GM18507 (cell line): ENCODE measurements at places on chromosomes 7 and 10.

- no peak for DNase-seq
Measured at GRCh38 chr7:15524077-15524476, 37.7 kb downstream of the AGMO start.

DNA sequence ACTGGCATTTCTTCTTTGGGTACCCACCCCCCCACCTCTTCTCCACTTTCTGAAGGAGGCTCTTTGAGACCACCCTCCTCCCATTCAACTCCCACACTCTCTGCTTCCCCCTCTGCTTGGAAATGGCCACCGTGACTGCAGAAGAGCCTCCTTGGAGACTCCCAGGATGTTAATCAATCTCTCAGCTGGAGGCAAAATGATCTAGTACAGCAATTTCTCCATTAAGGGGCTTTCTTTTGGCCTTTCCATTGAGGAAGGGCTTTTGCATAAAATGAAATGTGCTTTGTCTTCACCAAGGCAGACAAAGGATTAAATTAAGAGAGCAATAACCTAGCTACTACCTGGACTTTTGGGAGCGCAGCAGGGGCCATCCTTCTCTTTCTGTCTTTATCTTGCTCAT lies 26.1 kb downstream of the CDHR3 start:
- DNase-seq: no peak

DNA sequence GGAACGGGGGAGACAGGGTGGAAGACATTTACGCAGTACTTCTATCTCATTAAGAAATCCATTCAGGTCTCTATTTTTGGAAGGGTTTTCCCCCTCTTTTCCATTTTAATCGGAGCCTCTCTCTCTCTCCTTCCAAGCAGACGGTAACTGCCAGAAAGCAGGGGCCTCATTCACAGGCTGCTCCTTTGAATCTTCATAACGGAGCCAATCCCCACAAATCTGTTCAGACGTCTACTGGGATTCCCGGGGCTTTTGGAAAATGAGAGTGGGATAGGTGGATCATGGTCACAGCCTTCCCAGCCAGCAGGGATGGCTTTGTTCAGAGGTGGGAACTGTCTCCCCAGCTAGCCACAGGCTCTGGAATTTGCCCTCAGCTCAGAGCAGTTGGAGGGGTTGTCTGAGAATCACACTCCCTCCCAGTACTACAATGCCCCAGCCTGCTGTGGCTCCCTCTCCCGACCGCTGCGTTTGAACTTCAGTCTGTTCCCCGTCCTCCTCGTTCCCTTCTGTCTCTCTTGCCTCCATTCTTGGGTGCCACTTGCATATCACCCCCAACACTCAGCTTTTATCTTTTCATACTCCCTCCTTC lies 413.6 kb downstream of the PLXNA4 start:
- no peak for DNase-seq

- no peak for DNase-seq
Measured at GRCh38 chr7:22802426-22802825, 20.2 kb downstream of the TOMM7 start.

GRCh38 chr7:44967571-44968446 lies 11.0 kb downstream of the MYO1G start:
- DNase-seq: no peak

DNA sequence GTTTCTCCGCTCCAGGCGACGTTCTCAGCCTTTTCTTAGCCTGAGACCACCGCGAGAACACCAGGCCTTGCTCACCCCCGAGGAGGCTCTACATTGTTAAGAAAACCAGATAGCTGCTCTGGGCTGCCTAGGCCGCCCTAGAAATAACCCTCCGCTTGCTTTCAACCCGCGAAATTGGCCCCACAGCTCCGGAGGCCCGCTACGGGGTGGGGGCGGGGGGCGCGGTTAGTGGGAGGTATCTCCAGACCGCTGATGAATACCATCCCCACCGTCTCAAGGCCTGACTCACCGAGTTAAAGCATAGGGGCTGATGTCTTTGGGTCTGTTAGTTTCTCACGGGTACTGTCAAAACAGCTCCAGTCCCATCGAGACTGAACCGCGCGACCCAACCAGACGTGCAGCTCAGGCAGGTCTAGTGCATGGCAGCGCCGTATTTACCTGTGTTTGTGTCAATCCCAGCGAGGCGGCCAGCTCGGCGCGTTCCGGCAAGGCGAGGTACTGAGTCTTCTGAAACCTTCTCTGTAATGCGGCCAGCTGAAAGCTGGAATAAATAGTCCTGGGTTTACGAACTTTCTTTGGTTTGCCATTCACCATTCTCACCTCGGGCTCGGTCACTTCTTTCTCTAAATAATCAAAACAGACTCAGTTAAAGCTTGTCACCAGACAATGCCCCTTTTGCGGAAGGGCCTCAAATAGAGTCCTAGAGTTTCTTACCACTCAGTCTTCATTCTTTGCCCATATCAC lies 2.7 kb downstream of the DLX5 start:
- no peak for DNase-seq

DNA sequence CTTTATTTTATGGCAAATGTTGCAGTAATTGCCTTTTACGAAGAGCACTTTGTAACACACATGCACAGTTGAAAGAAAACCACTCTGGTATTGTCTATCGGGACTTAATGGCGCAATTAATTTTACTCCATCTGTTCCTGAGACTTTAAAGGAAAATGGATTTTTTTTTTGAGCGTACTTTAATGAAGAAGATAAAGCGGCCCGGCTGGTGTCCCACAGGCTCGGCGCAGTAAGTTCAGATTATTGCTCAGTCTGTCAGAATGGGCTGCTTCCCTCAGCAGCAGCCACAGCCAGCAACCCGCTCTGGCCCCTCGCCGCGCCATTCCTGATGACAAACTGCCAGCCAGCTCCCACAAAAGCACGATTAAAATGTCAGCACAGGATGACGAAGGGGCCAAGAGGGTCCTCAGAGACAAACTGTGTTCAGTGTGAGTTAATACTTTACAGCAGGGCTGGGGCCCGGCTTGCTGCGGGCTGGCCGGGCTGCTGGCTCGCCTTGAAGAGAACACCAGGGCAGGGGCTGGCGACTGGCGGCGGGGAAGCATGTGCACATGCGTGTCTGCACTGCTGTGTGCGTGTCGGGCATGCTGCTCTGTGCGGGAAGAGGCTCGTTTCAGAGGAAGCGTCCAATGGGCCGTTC lies 501.0 kb upstream of the GALNT17 start:
- DNase-seq: no peak

DNA sequence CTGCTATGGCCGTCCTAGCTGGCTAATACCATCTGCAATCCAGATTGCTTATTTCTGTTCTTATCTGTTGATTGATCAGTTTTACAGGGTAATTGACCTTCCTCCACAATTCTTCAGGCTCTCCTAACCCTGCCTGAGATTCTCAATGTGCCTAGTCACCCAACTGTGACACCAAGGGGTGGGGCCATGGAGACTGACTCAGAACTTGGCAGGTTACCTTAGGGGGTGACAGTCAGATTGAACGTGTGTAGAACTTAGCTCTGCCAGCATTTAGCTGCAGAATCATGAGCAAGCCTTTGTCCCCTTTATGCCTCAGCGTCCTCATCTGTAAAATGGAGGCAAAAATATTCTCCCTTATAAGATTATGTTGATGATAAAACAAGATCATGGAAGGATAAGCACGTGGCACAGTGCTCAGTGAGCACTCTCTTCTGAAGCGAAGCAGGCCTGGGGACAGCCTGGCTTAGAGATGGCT lies 19.1 kb upstream of the LEP start:
- DNase-seq: no peak

DNA sequence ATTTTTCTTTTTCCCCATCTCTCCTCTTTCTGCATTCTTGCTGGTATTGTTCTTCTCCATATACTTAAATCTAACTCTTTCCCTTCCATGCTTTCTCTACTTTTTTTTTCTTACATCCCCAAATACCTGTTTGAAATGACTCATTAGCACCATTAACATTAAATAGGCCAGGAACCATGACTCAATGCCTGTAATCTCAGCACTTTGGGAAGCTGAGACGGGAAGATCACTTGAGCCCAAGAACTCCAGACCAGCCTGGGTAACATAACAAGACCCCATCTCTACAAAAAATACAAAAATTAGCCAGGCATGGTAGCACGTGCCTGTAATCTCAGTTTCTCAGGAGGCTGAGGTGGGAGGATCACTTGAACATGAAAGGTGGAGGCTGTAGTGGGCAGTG lies 1026.8 kb downstream of the GATA3 start:
- DNase-seq: no peak

GRCh38 chr7:50684011-50684712 lies 98.5 kb downstream of the GRB10 start:
- no peak for DNase-seq

GRCh38 chr10:132489053-132489703 lies 48.4 kb upstream of the INPP5A start:
- DNase-seq: no peak

DNA sequence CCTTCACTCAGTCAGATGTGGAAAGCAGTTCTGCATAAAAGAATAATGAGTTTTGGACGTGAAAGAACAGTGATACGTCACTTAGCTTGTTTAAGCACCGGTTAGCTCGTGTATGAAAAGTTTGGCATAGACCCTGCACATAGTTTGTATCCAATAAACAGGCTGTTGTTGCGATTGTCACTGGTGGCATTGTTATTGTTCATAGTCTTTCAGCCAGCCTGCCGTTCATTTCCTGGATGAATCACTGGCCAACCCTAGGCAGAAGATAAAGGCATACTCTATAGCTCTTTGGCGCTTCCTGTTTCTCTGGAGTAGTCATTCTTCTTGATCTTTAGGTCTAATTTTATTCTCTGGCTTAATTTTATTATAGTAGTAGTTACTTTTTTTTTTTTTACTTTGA lies 57.8 kb upstream of the ANKRD30A start:
- DNase-seq: no peak

GRCh38 chr10:59965899-59966650 lies 59.7 kb upstream of the CCDC6 start:
- no peak for DNase-seq

- no peak for DNase-seq
Measured at GRCh38 chr7:155371884-155372781, 74.5 kb downstream of the INSIG1 start.

GRCh38 chr7:93948106-93948505 lies 26.6 kb downstream of the GNG11 start:
- no peak for DNase-seq

- no peak for DNase-seq
Measured at GRCh38 chr10:121322046-121322445, 276.2 kb downstream of the FGFR2 start.

DNA sequence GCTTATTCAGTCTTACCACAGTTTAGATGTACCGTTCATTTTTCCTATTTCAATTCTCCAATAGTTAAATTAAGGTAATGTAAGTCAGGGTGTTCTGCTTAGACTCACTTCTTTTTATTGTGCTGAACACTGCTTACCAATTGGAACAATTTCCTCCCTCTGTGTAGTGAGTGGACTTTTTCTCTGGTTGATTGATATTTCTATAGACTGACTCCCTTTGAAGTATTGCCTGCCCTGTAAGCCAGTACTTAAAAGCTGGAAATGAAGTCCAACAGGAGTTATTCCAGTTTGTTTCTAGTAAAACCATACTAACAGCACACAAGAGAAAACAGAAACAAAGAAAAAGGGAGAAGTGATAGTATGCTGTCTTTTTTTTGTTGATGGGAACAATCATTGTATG lies 1674.9 kb downstream of the REEP3 start:
- no peak for DNase-seq

GRCh38 chr10:86365346-86366032 lies 1.1 kb downstream of the GRID1 start:
- DNase-seq: no peak

GRCh38 chr10:132654121-132654571 lies 116.6 kb downstream of the INPP5A start:
- no peak for DNase-seq

- no peak for DNase-seq
Measured at GRCh38 chr10:118992496-118992895, 37.0 kb upstream of the NANOS1 start.

DNA sequence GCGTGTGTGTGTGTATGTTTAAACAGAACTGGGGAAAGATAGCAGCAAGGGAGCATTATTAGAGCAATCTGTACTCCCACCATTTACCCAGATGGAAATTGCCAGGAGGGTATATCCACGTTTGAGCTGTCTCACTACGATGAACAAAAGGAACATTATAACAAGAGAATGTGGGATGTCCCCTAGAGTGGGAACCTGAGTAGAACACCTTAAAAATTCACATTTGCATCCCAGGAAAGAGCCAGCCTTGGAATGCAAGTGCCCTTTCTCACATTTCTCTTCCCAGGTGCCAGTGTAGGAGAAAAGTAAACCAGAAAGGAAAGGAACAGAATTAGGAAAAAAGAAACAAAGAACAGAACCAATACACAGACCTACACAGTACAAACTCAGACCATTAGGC lies 95.3 kb upstream of the PTPRZ1 start:
- no peak for DNase-seq

DNA sequence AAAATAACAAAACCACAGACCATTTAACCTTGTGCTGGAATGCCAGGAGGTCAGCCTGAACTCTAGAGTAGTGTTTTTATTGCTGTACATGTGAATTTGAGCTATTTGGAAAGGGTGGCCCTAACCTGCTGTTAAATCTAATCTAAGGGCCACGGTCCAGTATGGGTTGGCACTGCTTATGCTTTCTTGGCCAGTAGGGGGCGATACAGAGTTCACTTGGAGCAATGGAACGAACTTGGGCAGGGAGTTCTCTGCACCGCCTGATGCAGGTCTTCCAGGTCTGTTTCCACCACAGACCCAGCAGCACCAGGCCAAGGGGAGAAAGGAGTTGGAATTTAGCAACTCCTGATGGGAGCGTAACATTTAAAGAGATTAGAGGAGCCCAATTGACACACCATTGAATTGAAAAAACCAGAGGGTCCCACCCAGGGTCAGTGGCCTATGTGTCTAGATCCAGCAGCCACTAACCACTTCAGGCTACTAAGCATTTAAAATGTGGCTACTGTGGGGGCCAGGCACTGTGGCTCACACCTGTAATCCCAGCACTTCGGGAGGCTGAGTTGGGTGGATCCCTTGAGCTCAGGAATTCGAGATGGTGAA lies 75.7 kb upstream of the EFCAB10 start:
- peak; percentile 39 for DNase-seq

GRCh38 chr7:49885593-49886285 lies 112.3 kb downstream of the VWC2 start:
- DNase-seq: no peak

GRCh38 chr10:24968349-24968748 lies 15.9 kb upstream of the PRTFDC1 start:
- DNase-seq: no peak

DNA sequence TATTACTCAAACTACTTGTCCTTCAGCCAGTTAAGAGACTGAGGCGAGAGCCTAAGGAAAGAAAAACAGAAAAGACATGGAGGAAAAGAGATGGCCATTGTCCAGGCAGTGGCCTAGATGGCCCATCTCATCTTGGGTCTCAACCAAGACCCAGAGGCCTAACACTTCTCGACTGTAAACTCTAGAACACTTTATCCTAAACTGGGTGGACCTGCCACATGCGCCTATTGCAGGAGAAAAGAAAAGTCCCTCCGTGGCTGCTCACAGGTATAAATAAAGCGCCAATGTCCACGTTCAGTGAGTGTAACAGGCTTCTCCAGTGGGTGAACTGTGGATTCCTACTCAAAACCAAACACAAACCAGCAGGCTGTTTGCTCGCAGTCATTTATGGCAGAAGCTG lies 92.7 kb upstream of the DDC start:
- no peak for DNase-seq

GRCh38 chr10:52526251-52526823 lies 212.3 kb downstream of the DKK1 start:
- no peak for DNase-seq

DNA sequence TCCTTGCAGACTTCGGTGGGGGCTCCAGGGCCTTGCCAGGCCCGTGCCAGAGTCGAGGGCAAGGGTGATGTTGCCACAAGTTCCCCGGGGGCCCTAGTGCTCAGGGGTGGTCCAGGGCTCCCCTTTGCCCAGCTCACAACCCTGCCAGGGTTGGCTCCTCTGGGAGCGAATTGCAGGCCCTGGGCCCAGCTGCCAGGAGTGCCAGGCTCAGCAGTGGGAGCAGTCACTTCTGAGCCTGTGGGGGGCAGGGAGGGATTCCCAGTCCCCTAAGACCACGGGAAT lies 43.8 kb downstream of the TCERG1L start:
- no peak for DNase-seq
